ENCODE measurements at places on chromosomes 16 and 17.

DNA sequence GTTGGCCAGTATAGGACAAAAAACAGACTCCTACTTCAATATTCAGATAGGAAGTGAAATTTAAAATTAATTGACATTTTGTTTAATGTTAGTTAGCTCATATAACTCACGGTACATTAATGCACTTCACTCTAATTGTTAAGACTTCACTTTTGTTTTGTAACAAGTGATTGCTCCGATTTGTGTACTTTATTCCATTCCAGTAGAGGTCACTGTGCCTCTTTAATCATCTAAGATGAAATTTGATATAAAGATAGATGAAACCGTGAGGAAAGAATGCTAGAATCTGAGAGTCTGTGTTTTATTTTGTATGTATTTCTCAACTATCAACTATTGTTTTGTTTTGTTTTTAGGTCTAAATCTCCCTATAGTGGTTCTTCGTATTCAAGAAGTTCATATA lies 29.0 kb downstream of the RBBP6 start:
- H3K4me3 ChIP-seq: no peak overlapping the region
- no peaks in the 10 kb centered on the region for H3K27me3 ChIP-seq
- H3K4me1 ChIP-seq: no peaks in the 10 kb centered on the region
- H3K27ac ChIP-seq: no peak overlapping the region

DNA sequence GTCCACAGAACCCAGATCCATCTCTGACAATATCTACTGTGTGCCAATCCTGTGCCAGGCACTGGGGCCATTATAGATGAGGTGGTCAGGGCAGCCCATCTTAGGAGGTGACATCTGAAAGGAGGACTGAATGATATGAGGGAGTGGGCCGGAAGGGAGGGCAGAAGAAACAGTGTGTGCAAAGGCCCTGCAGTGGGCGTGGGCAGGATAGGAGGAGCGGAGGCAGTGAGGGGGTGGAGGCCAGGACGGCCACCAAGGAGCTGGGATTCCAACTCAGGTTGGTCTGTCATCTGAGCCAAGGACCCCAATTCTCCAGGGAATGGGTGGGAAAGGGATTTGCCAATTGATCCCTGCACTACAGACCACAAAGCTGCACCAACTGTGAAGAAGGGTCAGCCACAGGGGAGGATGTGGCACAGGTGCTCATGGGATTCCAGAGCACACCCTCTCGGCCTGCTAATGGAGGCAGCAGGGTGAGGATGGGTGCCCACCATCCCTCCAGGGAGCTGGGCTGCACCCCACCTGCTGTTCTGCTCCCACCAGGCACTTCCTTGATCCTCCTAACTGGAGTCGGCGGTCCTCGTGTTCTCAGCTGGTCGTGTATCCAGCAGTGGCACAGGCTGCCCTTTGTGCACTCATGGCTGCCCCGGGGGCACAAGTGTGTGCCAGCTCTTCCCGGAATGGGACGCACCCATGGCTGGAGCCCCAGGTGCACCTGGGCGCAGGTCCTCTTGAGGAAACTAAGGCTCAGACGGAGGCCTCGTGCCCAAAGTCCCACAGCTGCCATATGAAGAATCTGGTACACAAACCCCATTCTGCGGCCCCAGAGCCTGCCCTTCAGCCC lies 9.6 kb downstream of the SREBF1 start:
- no peak overlapping the region for H3K27ac ChIP-seq
- no peak for DNase-seq
- H3K4me1 ChIP-seq: peaks cover 16% of the 10 kb centered on the region
- H3K4me3 ChIP-seq: no peak overlapping the region
- no peaks in the 10 kb centered on the region for H3K27me3 ChIP-seq

DNA sequence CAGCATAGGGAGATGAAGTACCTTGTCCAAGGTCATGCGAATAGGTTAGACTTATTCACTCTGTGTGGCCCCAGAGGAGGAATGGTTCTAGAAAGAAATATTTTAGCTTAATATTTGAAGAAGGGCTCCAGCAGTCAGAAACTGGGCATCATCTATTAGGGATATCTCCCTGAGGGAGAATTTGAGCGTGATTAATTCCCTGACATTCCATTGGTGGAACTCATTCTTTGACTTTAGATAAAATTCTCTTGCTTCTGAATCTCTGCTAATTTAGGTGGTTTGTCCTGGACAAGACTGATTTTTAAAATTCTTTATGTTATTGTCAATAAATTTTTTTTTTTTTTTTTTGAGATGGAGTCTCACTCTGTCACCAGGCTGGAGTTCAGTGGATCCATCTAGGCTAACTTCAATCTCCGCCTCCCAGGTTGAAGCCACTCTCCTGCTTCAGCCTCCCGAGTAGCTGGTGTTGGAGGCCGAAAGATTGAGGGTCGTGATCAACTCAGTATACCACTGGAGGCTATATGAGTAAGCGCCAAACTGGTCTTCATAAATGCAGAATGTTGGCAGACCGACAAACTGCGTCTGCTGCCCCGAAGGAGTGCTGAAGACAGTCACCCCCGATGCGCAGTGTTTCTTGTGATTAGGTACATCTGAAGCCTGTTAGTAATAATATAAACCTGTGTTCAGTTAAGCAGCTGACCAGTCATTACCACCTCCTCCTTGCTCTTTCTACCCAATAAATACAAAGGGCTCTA lies 267.9 kb upstream of the HSBP1 start:
- H3K4me3 ChIP-seq: no peak overlapping the region
- no peaks in the 10 kb centered on the region for H3K27me3 ChIP-seq
- DNase-seq: no peak

GRCh38 chr17:46013127-46013501 lies 14.1 kb downstream of the STH start:
- no peak overlapping the region for H3K4me3 ChIP-seq
- H3K27me3 ChIP-seq: no peaks in the 10 kb centered on the region
- no peaks in the 10 kb centered on the region for H3K36me3 ChIP-seq
- H3K27ac ChIP-seq: no peak overlapping the region
- H3K4me1 ChIP-seq: no peaks in the 10 kb centered on the region

DNA sequence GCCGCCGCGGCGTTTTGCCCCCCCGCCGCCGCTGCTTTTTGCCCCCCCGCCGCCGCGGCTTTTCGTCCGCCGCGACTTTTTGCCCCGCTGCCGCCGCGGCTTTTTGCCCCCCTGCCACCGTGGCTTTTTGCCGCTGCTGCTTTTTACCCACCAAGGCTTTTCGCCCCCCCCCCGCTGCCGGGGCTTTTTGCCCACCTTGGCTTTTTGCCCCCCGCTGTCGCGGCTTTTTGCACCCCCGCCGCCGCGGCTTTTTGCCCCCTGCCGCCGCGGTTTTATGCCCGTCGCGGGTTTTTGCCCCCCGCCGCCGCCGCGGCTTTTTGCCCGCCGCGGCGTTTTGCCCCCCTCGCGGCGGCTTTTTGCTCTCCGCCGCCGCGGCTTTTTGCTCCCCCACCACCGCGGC lies 1343.0 kb downstream of the TP53TG3F start:
- H3K27ac ChIP-seq: no peak overlapping the region
- no peaks in the 10 kb centered on the region for H3K36me3 ChIP-seq
- DNase-seq: no peak
- no peaks in the 10 kb centered on the region for H3K27me3 ChIP-seq

DNA sequence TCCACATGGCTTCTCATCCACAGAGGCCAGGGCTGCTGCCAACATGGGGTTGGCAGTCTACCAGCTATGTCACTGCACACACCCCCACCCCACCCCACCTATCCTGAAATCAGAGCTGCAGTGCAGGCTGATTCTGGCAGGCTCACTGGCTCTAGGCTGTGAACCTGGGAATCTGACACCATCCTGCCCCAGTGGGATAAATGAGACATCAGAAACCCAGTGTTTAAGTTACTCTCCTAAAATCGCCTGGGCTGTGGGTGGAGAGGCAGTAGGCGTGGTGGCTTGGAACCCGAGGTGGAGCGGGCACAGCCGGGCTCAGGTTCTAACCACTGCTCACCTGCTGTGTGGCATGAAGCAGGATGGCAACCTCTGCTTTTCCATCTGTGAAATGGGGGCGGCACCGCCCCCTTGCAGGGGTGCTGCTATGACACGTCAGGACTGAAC lies 5.6 kb downstream of the SLC38A8 start:
- H3K36me3 ChIP-seq: no peaks in the 10 kb centered on the region
- H3K4me3 ChIP-seq: no peak overlapping the region
- DNase-seq: no peak
- no peak overlapping the region for H3K27ac ChIP-seq
- no peaks in the 10 kb centered on the region for H3K4me1 ChIP-seq

- H3K36me3 ChIP-seq: no peaks in the 10 kb centered on the region
- DNase-seq: no peak
- peak overlapping the region; percentile 57 for H3K27ac ChIP-seq
- no peak overlapping the region for H3K4me3 ChIP-seq
Measured at GRCh38 chr17:73410586-73411312, 98.9 kb upstream of the CDC42EP4 start.

DNA sequence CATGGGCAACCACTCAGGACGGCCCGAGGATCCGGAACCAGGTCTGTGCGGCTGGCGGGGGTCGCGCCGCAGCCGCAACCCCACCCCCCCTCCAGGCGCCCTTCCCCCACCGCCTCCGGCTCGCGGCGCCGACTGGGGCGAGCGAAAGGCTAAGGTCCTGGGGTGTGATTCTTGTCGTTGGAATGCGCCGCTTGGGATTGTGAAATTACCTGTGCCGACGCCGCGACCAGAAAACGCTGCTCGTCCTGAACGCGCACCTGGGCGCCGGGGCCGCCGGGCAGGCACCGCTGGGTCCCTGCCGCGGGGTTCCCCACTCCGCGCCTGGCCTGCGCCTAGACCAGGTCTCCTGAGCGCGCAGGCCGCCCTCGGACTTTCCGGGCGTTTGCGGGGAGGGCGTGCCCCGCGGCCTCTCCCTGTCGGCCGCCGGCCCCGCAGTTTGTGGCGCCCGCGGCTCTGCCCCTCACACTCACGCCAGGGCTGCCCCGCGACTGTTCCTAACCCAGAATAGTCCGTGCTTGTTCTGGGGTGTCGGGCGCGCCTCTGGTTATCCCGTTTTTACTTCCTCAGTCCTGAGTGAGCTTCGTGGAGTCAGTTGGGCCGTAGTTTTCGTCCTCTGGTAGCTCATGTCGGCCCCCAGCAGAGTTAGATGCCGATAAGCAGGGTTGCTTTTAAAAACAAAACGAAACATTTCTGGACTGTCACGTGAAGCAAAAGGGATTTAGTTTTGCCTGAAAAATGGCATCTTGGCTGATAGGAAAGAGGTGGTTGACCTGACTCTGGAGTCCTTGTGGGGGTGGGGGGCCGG lies 147.2 kb downstream of the SPECC1 start:
- H3K27me3 ChIP-seq: no peaks in the 10 kb centered on the region
- H3K27ac ChIP-seq: peak overlapping the region; percentile 39
- peak overlapping the region; percentile 68 for H3K4me3 ChIP-seq
- no peak for DNase-seq
- no peaks in the 10 kb centered on the region for H3K36me3 ChIP-seq

- no peaks in the 10 kb centered on the region for H3K36me3 ChIP-seq
- no peak overlapping the region for H3K4me3 ChIP-seq
- H3K4me1 ChIP-seq: no peaks in the 10 kb centered on the region
- no peak overlapping the region for H3K27ac ChIP-seq
Measured at GRCh38 chr17:49013311-49014213, 16.4 kb downstream of the IGF2BP1 start.

DNA sequence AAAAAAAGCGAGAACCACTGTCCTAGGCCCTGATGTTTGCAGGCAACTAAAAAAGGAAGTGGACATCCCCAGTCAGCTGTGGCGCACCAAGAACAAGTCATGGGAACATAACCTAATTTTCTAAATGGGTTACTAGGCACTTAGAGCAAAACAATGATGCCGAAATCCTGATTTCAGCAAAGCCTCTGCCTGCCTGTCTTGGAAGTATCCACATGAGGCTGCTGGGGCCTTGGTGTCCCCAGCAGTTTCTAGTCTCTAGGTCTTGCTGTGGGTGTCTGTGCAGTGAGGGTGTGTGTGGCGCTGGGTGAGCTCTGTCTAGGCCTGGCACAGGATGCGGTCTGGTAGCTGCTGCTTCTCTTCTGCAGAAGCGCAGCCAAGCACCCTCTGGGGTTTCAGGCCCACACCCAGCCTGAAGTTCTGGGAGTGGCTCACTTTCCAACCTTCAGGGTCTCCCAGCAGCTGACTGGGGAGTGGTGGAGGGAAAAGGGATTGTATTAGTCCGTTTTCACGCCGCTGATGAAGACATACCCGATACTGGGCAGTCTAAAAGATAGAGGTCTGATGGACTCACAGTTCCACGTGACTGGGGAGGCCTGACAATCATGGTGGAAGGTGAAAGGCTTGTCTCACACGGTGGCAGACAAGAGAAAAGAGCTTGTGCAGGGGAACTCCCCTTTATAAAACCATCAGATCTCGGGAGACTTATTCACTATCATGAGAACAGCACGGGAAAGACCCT lies 21.1 kb downstream of the STH start:
- H3K4me3 ChIP-seq: no peak overlapping the region
- no peaks in the 10 kb centered on the region for H3K36me3 ChIP-seq
- no peaks in the 10 kb centered on the region for H3K27me3 ChIP-seq
- no peak for DNase-seq
- H3K4me1 ChIP-seq: no peaks in the 10 kb centered on the region
- peak overlapping the region; percentile 64 for H3K27ac ChIP-seq

DNA sequence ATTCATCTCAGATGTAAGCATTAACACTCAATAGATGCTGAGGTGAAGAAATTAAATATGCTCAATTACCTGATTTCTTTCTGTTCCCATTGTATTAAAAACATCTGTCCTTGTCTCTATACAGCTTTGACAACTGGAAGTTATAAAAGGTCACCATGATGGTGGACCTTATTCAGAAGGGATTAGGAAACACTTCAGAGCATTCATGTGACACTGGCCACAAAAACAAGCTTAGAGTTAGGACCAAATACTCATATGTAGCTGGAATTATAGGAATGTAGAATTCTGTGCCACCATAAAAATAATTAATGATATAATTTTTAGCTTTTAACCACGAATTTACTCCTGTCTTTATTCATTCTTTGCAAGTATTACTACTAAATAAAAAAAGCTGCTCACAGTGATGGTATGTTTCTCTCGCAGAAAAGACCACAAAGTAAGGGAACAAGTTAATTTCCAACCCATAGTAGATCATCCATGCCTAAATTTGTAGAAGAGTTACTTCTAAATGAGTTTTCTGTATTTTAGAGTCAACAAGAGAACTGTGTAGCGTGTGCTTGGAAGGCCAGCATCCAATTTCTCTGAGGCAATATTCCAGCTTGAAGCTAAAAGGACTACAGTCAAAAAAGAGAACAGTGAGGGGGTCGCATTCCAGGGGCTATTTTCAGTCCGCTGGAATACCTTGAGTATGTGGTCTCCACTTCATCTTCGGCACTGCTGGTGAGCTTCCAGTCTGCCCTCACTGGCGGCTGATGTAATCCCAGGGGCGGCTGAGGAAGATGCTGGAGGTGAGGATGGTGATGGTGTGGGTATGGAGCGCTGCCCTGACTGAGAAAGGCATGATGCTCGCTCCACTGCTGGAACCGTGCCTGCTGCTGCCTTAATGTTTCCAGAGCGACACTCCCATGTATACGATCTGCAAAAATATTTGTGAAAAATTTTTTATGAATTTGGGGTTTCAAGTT lies 63.7 kb downstream of the CACNG1 start:
- H3K36me3 ChIP-seq: peaks cover 72% of the 10 kb centered on the region
- DNase-seq: no peak
- no peak overlapping the region for H3K27ac ChIP-seq
